ENCODE measurements at places on chromosomes 16 and 17.
A peak's percentile ranks its signal among the peaks of the same experiment; 100 is the strongest.

- no peak for DNase-seq
These were observed 99.4 kb upstream of the SDK2 start for GRCh38 chr17:73743518-73744201.

DNA sequence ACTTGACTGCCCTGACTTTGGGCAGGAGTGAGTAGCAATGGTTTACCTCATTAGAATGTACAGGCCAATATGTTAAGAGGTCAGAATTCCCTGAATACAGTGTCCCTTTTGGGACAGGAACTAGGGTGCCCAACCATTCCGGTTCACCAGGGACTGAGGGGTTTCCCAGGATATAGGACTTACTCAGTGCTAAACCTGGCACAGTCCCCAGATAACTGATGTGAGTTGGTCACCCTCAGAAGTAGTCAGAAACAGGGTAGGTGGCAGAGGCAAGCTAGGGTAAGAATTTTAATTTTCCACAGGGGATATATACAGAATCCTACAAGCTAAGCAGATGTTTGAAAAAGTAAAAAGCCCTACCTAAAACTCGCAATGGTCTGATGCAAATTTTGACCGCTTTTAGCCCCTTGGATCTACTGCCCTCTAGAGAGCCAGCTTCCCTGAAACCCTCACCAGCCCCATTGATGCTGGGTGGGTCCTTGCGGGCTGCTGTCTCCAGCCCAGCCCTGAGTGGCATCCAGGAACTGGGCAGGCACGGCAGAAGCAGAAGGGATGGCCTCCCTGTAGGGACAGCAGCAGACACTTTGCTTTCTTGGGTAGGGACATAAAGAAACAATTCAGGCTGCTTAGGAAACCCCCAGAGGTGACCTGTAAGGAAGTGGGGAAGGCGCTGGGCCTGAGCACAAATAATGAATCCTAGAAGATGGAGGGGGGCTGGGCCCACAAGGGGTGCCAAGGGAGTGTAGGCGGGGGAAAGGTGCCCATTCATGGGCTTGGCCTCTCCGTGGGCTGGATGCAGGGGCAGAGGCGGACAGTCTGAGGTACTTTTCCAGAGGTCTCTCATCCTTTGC is 434.8 kb downstream of the SLC39A11 start:
- no peak for DNase-seq

DNA sequence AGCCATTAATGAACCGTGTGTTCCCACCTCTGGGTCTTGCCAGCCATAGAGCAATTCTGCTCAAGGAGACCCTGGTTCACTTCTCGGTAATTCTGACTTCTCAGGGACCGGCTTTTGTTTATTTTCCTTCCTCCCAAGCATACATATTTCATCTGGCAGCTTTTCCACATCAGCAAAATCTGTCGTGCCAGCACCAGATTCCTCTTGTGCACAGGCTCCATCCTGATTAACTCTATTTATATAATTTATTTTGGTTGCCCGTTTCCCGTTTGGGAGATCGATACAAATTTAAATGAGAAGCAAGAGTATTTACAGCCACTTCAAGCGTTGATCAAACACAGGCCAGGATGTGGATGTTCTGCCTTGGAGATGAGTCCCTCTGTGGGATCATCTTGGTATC is 161.9 kb upstream of the XYLT1 start:
- no peak for DNase-seq

DNA sequence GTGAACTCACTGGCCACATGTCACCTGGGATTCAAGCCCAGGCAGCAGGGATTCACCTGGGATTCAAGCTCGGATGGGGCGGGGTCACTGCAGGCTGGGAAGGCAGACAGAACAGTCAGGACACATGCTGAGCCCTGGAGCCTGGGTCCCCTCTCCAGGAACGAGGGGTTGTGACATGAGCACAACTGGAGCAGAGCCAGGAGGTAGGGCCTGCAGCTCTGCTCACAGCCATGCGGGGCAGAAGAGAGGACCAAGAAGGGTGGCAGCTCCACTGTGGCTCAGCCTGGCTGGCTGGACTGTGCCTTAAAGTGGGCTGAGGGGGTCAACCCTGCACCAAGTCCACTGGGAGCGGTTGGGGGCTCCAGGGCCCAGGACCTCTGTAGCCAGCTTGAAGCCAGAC is 150.1 kb downstream of the RAB11FIP4 start:
- no peak for DNase-seq

- no peak for DNase-seq
These were observed 129.9 kb downstream of the RAP1GAP2 start for GRCh38 chr17:2926019-2926650.

GRCh38 chr16:17313793-17314547 is 156.8 kb downstream of the XYLT1 start:
- no peak for DNase-seq

DNA sequence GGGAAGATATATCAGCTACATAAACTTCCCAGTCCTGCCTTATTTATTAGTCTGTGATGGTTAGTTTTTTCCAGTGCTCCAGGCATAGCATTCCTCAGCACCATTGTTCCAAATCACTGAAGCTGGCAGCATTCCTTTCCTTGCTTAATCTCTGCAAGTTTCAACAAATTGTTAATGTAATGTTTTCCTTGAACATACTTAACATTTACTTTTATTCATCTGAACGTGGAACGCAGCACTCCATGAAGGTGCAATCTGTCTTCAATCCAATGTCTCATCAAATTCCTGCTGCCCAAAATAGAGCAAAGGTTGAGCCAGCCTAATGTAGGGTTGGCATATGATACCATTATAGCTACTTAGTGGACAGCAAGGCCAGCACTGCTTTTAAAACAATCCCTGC is 441.1 kb upstream of the RBFOX1 start:
- no peak for DNase-seq

GRCh38 chr17:47145351-47145750 is 43.7 kb downstream of the CDC27 start:
- DNase-seq = no peak

DNA sequence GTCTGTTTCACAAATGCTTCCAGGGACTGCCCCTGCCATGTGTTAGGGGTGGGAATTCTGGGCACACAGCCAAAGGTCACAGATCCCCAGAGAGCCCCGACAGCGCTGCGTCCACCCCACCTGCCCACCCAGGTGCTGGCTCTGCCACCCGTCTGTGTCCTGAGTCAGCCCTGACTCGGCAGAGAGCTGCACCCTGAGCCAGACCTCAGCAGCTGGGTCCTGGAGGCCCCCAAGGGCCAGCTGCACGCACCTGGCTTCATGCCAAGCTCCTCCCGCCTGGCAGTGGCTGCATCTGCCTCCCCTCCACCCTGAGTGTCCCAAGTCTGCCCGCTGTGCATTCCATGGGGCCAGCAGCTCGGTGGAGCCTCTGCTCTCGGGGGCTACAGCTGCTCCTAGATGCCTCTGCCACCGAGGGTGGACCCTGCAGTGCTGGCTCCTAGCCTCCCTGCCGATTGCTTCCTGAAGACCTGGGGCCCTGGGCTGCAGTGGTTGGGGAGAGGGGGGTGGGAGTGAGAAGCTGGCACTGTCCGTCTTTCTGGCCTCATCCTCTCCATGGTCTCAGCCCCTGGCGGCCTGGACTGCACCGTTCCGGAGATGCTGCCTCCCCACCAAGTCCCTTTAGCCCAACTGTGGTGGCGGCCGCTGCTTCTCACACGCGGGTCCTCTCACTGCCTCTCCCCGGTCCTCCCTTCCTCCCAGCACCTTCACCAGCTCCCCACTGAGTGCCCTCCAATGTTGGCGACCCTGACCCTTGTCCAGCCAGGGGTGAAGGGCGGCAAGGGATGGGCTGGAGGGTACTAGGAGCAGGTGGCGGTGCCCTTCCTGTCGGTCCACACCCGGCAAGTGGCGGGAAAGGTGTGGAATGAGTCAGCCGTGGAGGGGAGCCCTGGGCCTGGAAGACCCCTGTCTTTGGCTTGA is 3.0 kb downstream of the SECTM1 start:
- no peak for DNase-seq

- peak; percentile 74 for DNase-seq
These were observed at the start of gene MOSMO for GRCh38 chr16:22007509-22008214. Gene MOSMO (plus strand): TSS chr16:22008111. CDS start chr16:22008302, 191 bp downstream.

DNA sequence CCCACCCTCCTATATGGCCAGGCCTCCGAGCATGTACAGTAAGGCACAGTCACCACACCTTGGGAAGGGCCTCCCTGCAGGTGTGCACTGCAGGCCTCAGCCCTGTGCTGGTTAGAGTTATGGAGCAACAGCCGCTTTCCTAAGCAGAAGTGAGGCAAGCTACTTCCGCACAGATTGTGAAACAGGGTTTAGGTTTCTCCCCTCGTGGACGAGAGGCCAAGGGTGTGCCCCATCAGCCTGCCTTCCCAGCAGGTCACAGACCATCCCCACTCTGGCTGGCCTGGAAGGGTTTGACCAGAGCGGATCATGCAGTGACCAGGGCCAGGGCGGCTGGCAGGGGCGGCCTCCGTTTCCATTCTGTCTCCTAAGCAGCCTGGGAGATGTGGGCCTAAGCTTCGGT is 4.7 kb downstream of the MSRB1 start:
- no peak for DNase-seq

DNA sequence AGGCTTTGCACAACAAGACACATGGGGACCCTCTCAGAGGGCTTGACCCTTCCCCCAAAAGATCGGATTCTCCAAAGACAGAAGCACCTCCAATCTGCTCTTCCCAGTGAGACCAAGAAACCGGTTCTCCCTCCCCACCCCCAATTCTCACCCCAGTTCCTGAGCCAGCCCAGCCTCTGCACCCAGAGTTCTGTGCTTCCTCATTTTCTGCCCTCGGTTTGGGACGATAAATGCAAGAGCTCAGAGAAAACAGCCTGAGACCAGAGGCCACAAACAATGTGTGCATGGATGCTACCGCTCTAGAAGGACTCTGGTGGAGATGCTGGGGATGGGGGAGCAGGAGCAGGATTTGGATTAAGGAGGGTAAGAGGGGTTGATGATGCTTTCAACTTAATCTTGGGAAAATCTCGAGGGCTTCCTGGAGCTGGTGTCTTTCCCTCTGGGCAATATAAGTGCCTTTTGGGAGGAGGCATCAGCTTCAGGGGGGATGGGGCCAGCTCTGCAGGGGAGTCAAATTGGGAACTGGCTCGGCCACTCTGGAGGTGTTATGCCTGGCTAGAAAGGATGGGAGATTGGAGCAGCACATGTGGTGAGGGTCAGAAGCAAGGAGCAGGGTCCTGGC is 6.0 kb downstream of the KRT15 start:
- no peak for DNase-seq

DNA sequence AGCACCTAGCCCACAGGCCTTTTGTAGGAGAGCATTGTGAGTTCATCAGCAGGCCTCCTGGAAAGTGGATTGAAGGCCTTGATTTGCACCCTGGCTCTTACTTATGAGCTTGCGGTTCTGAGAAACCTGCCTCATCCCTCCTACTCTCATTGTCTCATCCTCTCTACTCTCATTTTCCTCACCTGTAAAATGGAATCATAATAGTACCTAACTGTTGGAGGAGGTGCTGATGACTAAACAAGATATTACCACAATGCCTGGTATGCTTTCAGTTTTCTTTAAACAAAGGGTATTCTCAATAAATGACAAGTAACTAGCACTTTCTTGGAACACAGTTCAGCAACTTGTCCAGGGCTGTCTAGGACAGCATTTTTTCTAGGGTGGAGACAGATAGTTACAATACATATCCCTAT is 243.1 kb upstream of the MAF start:
- DNase-seq = peak; percentile 48

GRCh38 chr17:43650471-43650870 is 11.3 kb downstream of the MEOX1 start:
- no peak for DNase-seq

GRCh38 chr17:74429604-74430384 is 2.1 kb upstream of the GPRC5C start:
- DNase-seq = no peak

- DNase-seq = no peak
These were observed 73.1 kb downstream of the CEP95 start for GRCh38 chr17:64579917-64580316.

GRCh38 chr17:71593078-71593477 is 527.7 kb upstream of the SOX9 start:
- no peak for DNase-seq

DNA sequence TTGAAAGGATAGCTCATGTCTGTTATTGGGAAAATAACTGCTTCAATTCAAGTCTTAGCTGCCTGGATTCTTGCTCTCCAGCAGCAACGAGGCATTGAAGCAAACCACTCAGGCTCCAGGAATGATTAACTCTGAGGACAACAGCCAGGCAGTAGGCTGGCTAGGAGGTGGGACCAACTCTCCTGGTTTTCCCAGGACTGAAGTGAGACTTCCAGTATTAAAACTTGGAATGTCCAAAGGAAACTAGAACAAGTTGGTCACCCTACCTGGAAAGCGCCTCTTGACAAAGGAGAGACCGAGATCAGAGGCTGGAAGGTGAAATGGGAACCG is 100.7 kb downstream of the SALL1 start:
- no peak for DNase-seq

DNA sequence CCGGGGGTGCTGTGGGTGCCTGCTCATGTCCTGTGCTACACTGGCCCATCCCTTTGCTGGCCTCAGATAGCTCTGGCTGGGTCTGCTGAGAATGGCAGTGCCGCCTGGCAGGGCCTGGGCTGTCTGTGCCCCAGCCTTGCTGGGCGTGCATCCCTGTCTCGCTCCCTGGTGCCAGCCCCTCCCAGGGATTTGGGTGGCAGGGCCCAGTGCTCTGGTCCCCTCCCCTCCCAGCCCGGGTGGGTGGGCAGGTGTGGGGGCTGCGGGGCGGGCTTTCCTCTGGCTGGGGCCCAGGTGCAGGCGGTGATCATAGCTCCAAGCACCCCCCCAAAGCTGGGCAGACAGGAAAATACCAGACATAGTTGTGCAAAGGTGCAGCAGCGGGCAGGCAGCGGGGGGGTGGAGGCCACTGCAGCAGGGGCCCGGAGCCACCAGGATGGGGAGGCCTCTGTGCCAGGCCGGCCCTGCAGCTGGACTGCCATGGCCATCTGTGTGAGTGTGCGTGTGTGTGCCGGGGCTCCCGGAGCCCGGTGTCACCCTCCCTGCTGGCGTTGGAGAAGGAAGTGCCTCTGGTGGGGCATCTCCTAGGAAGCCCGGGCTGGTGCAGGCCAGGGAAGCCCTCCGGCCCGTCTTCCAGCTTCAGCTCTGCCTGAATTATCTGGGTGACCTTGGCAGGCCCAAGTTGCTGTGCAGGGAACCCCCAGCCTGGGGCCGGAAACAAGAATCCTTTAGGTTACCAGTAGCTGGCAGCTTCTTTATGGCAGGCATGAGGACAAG is 7.4 kb downstream of the GLIS2 start:
- no peak for DNase-seq

- no peak for DNase-seq
These were observed 23.1 kb upstream of the GPRC5C start for GRCh38 chr17:74408815-74409214.

GRCh38 chr17:41686281-41686680 is 2.4 kb upstream of the EIF1 start:
- no peak for DNase-seq

All from activated CD4-positive, alpha-beta T cell treated with anti-CD3 and anti-CD28 coated beads, Interleukin-2, amount 50 U/mL, for 48 hours (primary cell).